ENCODE measurements at places on chromosomes 6 and 20.
A peak's percentile ranks its signal among the peaks of the same experiment; 100 is the strongest.

GRCh38 chr6:154580397-154581135 is 70.1 kb upstream of the CNKSR3 start:
- DNase-seq, result no peak

DNA sequence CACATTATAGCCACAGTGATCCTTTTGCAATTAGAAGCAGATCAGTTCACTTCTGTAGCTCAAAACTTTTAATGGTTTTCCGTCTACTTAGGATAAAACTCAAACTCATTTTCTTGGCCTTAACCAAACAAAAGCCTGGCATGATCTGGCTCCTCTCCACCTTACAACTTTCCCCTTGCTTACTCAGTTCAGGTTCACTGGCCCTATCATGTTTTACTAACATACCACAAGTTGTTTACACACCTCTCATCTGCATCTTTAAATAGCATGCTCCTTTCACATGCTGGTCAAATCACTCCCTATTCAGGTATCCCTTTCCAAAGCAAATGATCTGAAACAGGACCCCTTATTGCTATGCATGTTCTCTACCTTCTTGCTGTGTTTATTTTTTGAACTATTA is 191.4 kb upstream of the FAM83B start:
- DNase-seq, result no peak

DNA sequence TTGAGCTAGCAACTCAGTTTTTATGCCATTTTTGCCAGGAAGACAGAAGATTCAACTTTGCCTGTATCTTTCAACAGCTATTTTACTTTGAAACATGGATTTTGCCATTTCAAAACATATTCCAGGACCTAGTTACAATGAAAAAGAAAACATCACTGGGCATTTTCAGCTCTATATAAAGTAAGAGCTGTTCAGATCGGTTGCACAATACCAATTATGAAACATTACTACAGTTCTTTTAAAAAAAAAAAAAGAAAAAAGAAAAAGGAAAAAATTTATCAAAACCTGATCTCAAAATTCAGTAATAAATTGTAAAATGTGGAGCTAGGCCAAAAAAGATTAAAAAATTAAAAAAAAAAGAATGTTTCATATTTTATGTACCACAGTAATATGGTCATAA is 15.6 kb downstream of the BCLAF1 start:
- DNase-seq, result no peak

DNA sequence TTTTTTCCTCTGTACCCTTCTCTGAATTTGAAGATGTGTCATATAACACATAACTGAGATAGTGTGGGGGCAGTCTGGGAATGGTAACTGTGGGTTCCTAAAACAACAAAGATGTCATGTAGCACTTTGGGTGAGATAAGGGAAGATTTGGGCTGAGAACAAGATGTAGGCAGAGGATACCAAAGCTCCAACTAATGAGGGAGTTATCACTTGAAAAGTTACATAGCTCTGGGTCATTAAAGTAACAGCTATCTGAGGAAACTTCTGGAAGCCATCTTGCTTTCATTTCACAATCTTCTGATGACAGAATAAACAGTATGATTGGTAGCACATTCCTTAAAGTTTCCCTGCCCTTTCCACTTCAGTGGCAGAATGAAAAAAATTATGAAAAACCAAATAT is 255.4 kb downstream of the TBX18 start:
- no peak for DNase-seq

GRCh38 chr6:82410151-82410648 is 46.6 kb downstream of the TPBG start:
- no peak for DNase-seq

DNA sequence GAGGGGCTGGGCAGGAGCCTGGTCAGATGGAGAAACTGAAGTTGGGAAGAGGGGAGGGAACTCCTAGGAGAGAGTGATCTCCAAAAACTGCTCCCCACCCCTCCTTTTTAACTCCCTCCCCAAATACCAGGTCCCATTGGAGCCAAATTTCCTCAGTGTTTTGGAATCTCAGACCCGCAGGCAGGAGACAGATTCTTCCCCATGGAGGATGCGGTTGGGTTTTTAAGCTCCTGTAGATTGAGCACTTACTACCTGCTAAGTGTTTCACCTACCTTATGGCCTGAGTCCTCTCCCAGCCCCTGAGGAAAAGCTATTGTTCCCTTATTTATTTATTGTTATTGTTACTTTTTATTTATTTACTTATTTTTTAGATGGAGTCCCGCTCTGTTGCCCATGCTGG is 73.2 kb downstream of the CEBPB start:
- no peak for DNase-seq

- DNase-seq, result no peak
These were observed 15.2 kb downstream of the FAM210B start for GRCh38 chr20:56373942-56374341.

- DNase-seq, result no peak
These were observed 333.2 kb downstream of the RIMS1 start for GRCh38 chr6:72219536-72219935.

GRCh38 chr6:101830501-101831031 is 437.1 kb downstream of the GRIK2 start:
- DNase-seq, result no peak

- DNase-seq, result no peak
These were observed 12.2 kb downstream of the TTLL2 start for GRCh38 chr6:167336844-167337630.

DNA sequence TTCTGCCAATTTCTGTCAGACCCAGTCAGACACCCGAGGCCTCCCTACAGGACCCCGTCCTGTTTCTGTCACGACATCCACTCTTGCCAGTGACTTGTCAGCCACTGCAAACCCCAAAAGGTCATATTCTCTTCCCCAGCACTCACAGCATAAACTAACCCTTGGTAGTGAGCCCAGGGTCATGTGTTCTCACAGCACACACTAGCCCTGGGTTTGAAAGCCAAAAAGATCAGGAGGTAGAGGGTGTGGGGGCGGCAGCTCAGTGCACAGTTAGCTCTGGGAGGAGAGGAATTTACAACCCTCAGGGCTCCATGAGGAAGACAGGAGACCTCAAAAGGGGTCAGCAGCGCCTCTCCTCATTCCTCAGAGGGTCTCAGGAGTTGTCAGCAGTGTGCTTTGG is 9.9 kb upstream of the SNX9 start:
- no peak for DNase-seq

- no peak for DNase-seq
These were observed 171.4 kb downstream of the SOX4 start for GRCh38 chr6:21764989-21765388.

- no peak for DNase-seq
These were observed 339.7 kb downstream of the TAF4 start for GRCh38 chr20:61725966-61726365.

DNA sequence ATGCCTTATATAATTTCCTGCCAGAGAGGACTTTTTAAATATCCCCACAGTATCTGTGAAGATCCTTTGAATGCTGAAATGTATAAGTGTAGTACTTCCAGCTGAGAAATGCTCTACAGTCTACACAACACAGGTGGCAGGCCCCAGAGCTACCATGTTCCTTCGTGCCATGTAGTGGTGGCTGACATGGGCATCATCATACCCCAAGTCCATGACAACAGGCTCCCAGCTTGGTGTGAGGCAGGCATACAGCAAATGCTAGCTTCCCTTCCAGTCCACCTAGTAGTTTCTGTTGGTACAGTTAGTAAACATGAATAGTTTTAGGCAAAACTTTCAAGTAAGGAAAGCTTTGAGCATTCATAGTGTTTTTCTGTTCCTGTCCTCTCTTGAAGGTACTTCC is 61.2 kb upstream of the EMILIN3 start:
- DNase-seq, result no peak

DNA sequence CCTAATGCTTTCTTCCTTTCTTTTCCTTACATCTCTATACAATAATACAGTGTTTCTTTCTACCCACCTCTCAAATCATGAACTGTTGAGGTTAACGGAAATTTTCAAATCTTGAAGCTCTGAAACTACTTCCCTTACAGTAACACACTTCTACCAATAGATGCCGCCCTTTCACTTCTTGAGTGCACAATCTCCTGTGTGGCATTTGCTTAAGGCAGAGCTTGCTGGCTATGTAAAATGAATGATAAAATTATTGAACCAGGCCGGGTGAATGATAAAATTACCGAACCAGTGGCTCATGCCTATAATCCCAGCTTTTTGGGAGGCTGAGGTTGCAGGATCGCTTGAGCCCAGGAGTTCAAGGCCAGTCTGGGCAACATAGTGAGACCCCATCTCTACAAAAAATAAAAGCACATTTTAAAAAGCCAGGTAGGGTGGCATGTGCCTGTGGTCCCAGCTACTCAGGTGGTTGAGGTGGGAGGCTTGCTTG is 56.8 kb downstream of the KCNS1 start:
- DNase-seq, result peak; percentile 94

DNA sequence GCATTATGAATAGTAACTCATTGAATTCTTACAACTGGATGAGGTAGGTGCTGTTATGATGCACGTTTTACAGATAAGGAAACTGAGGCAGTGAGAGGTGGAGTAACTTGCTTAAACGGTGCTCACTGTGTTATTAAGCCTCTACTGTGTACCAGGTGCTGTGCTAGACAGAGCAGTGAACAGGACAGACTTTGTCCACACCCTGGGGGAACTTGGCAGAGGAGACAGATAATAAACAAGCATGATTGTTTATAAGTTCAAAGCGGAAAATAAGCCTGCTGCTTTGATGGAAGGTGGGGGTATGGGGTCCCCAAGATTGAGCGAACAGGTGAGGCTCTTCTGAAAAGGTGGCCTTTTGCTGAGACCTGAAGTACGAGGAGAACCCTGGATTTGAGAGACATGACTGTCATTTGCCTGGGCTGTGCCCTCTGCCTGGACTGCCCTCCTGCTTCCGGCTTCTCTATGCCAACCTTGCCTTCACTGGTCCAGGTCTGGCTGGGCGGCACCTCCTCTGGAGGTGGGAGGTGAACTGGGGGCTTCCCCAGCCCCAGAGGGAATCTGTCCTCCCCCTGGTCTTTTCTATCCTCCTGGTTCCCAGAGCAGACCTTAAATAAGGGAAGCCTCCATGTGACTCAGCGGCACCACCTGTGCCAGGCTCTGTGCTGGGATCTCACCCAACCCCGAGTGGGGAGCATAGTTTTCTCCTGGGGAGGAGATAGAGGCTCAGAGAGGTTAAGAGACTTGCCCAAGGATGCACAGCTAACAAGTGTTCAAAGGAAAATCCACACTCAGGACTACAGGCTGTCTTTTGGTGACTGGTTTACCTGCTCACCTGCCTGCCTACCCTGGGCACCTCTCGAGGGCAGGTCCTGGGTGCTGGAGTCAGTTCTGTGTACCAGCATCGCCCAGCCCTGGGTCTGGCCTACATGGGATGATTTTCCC is 59.1 kb downstream of the CEBPB start:
- no peak for DNase-seq

- DNase-seq, result no peak
These were observed 144.3 kb upstream of the SULF2 start for GRCh38 chr20:47929368-47930115.

- no peak for DNase-seq
These were observed 213.7 kb downstream of the ANKRD60 start for GRCh38 chr20:58014628-58015315.

GRCh38 chr6:17601386-17601703 is 1.2 kb downstream of the FAM8A1 start:
- no peak for DNase-seq

DNA sequence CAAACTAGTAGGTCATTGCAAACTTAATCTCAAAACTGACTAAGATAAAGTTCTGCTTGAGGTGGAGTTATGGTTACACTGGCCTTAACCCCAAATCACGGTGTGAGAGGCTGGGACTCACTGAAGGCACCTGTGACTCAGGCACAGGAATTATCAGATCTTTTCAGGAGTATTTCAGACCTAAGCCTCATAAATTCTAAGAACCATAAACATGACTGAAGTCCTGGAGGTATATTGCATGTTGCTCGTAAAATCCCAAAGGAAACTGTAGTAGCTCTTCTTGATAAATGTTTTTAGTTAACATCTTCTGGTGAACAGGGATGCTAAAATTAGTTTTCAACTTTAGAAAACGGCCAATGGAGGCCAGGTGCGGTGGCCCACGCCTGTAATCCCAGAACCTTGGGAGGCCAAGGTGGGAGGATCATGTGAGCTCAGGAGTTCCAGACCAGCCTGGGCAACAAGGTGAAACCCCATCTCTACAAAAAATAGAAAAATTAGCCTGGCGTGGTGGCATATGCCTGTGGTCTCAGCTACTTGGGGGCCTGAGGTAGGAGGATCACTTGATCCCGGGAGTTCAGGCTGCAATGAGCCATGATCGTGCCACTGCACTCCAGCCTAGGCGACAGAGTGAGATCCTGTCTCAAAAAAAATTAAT is 36.5 kb downstream of the DZANK1 start:
- DNase-seq, result no peak

GRCh38 chr20:60365064-60365666 is 406.9 kb downstream of the CDH26 start:
- DNase-seq, result peak; percentile 12

DNA sequence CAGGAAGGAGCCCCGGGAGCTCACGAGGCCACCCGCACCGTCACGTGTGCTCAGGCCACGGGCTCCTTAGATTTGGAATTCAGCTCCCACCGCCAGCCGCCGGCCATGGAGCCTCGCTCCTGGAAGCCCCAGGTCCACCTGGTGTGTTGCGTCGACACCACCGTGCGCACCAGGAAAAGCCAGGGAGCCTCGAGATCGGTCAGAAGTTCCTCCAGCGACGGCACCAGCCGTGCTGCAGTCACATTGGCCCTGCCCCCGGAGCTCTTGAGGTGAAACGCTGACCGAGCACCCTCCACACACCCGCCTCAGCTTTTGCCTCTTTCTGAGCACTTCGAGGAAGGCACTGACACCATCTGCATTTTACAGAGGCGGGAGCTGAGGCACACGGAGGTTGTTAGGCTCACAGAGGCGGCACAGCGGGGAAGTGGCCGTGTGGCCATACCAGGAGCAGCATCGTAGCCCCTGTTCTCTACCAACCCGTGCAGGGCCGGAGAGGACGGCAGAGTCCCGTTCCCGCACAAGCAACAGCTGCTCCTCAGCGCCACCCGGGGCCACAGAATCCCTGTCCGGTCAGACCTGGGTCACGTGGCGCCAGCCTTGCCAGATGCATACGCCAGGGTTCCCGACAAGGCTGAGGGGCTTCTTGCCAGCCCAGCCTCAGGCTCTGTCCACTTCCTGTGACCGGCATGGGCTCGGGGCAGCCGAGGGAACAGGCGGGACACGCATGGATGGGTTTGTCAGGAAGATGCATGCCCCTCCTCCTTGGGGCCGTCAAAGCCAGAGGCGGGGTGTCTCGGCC is 7.6 kb downstream of the NKAIN4 start:
- DNase-seq, result no peak

- no peak for DNase-seq
These were observed 332.6 kb downstream of the UTRN start for GRCh38 chr6:144617708-144618107.

DNA sequence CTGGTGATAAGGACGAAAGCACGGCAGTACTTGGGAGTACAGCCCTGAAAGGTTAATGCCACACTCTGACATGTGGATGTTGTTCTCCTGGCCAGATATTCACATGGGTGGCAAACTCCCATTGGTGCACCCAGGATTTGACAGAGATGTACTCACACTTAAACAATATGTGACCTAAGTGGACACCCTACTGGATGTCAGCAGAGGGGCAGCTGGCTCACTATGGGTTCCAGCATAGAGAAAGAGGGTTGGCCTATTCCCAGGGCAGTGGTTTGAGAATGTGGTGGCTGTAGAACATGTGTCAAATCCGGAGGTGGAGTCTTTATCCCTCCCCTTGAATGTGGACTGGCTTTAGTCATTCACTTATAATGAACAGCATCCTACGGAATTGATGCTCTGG is 333.2 kb downstream of the DHX35 start:
- DNase-seq, result no peak

All from pons (tissue), 1 donor.